Epithelial cell of alveolus of lung (primary cell): ENCODE measurements at places on chromosomes 6 and 20. TPM values are rescaled to one million over a fixed set of nuclear protein-coding genes. Genes with fewer than 3 reads are reported as not detected.

Gene PM20D2
- 5.0 and 6.6 TPM in 2 replicates for total RNA-seq

Gene NHLRC1
- 1.0 and 2.6 TPM in 2 replicates for total RNA-seq

Gene OR12D3
- total RNA-seq: not detected in 2 replicates

Gene SASH1
- total RNA-seq: 15.4 and 17.0 TPM in 2 replicates

Gene PABPC1L
- total RNA-seq: 3.7 and 4.9 TPM in 2 replicates

Gene DPPA5
- total RNA-seq: not detected in 2 replicates

Gene TREML1
- not detected in 2 replicates for total RNA-seq

Gene OXT
- total RNA-seq: not detected in 2 replicates

Gene CCN2
- 135 and 208 TPM in 2 replicates for total RNA-seq

Gene RAB23
- 22.6 and 23.5 TPM in 2 replicates for total RNA-seq

Gene DYNLT2
- 1.0 TPM in 1 of 2 replicates, not detected in the other for total RNA-seq

Gene SAPCD1
- total RNA-seq: not detected in 2 replicates

Gene SRMS
- not detected in 2 replicates for total RNA-seq

Gene LY86
- not detected in 2 replicates for total RNA-seq

Gene LY6G6F
- not detected in 2 replicates for total RNA-seq

Gene IRF4
- total RNA-seq: not detected in 2 replicates

Gene IL20RA
- 0.26 and 2.9 TPM in 2 replicates for total RNA-seq

Gene CENPB
- total RNA-seq: 84.6 and 90.1 TPM in 2 replicates

Gene VWA7
- 0.13 TPM in 1 of 2 replicates, not detected in the other for total RNA-seq

Gene ALDH5A1
- total RNA-seq: 0.64 and 0.91 TPM in 2 replicates

Gene PGC
- 0.24 TPM in 1 of 2 replicates, not detected in the other for total RNA-seq

Gene SNRNP48
- 6.3 and 10.9 TPM in 2 replicates for total RNA-seq

Gene FAM83C
- total RNA-seq: not detected in 2 replicates

Gene VSTM2L
- 1.8 and 6.1 TPM in 2 replicates for total RNA-seq

Gene ETV7
- 0.48 and 1.3 TPM in 2 replicates for total RNA-seq

Gene UBD
- 0.13 TPM in 1 of 2 replicates, not detected in the other for total RNA-seq

Gene TMC2
- not detected in 2 replicates for total RNA-seq

Gene TFAP2C
- total RNA-seq: 0.13 TPM in 1 of 2 replicates, not detected in the other

Gene NPEPL1
- total RNA-seq: 13.3 and 14.2 TPM in 2 replicates

Gene RAD21L1
- 0.52 and 0.88 TPM in 2 replicates for total RNA-seq

Gene TGM3
- total RNA-seq: not detected in 2 replicates

Gene MYLK4
- 0.13 and 0.24 TPM in 2 replicates for total RNA-seq

Gene PTCHD4
- 2.5 and 2.6 TPM in 2 replicates for total RNA-seq

Gene EYA4
- total RNA-seq: 10.3 and 44.1 TPM in 2 replicates

Gene SEMG1
- not detected in 2 replicates for total RNA-seq

Gene MEP1A
- not detected in 2 replicates for total RNA-seq

Gene PHACTR1
- 0.16 and 1.6 TPM in 2 replicates for total RNA-seq

Gene GHRH
- not detected in 2 replicates for total RNA-seq

Gene CRISP2
- not detected in 2 replicates for total RNA-seq

Gene MICAL1
- 35.5 and 42.4 TPM in 2 replicates for total RNA-seq
